ENCODE measurements at places on chromosomes 3 and 15. TPM values are rescaled to one million over a fixed set of nuclear protein-coding genes. Genes with fewer than 3 reads are reported as not detected.

DNA sequence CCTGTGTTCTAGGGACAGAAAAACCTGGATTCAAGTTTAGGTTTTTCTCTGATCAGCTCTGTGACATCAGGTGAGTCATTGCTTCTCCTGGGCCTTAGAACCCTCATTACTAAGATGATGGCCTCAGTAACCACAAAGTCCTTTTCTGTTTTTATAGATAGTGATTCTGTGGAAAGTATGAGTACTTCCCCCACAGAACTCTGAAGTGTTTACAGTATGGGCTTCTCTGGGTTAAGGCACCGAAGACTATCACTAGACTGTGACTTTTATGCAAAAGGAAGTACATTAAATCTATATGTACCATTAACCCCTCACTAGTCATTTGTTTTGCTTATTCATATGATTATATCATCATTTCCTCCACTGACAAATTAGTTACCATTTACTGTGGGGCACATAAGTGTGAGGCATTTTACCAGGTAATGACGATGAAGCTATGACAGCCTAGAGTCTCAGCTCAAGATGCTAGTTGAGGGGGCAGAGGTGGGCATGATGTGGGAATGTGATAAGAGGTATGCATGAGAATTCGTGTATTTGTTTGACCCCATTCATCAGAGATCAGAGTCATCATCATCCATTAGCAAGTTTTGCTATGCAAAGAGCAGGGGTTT lies 15.0 kb upstream of the RORA start:
- H3K27ac ChIP-seq, result no peak overlapping the region
- H3K4me1 ChIP-seq, result peaks cover 3% of the 10 kb centered on the region
- no peaks in the 10 kb centered on the region for H3K36me3 ChIP-seq
- H3K4me3 ChIP-seq, result no peak overlapping the region

Gene CPLX3
- not detected for total RNA-seq

GRCh38 chr3:179526482-179526881 lies 36.2 kb upstream of the ACTL6A start:
- peaks cover 8% of the 10 kb centered on the region for H3K36me3 ChIP-seq
- no peak overlapping the region for H3K27ac ChIP-seq
- H3K27me3 ChIP-seq, result no peaks in the 10 kb centered on the region
- no peak overlapping the region for H3K4me3 ChIP-seq
- no peak for DNase-seq
- peaks cover 8% of the 10 kb centered on the region for H3K4me1 ChIP-seq

DNA sequence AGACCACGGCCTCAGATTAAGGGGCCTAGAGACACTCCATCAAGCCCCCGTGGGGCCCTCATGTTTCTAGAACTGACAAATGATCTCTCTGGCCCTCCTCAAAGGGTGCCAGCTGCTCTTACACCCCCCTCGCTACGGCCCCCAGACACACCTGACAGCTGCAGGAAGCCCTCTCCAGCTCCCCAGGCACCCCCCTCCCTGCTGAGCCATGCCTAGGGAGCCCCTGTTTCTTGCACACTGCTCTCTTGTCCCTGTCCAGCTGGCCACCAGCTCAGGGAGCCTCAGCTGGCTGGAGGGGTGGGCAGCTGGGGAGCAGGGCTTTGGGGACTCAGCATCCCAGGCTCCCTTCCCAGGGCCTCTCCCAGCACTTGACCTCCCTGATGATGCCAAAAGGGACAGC lies 14.8 kb downstream of the TNK2 start:
- DNase-seq, result no peak
- no peak overlapping the region for H3K4me3 ChIP-seq
- H3K27me3 ChIP-seq, result no peaks in the 10 kb centered on the region
- no peaks in the 10 kb centered on the region for H3K36me3 ChIP-seq
- no peak overlapping the region for H3K27ac ChIP-seq
- H3K4me1 ChIP-seq, result peaks cover 3% of the 10 kb centered on the region

Gene TEX55
- total RNA-seq, result not detected

GRCh38 chr3:119894195-119894594 lies 112.3 kb downstream of the NR1I2 start:
- DNase-seq, result no peak
- no peaks in the 10 kb centered on the region for H3K4me1 ChIP-seq
- H3K27ac ChIP-seq, result no peak overlapping the region

DNA sequence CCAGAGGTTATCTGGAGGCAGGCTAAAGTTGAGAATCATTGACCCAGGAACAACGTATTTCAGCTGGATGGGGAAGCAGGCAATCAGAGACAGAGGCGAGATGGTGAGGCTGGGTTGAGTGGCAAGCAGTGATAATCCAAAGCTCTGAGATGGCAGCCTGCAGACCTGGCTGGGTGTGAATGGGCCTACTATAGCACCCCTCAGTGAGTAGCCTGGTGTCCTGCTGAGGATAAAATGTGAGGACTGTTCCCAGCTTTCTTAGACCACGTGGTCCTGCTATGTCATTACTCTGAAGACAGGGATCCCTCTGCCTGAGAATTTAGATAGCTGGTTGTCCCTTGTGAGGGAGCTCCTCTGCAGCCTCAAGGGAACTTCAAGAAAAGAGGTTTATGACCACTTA lies 141.5 kb downstream of the ARPP21 start:
- H3K27ac ChIP-seq, result no peak overlapping the region
- no peak for DNase-seq
- H3K36me3 ChIP-seq, result no peaks in the 10 kb centered on the region
- no peak overlapping the region for H3K4me3 ChIP-seq

DNA sequence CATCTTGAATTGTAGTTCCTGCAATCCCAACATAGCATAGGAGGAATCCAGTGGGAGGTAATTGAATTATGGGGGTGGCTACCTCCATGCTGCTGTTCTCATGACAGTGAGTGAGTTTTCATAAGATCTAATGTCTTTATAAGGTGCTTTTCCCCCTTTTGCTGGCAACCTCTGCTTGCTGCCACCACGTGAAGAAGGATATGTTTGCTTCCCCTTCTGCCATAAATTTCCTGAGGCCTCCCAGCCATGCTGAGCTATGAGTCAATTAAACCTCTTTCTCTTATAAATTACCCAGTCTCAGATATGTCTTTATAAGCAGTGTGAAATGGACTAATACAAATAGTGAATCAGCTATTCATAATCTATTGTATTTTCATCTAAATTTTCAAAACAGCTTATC lies 537.3 kb downstream of the EPHA3 start:
- DNase-seq, result no peak
- no peaks in the 10 kb centered on the region for H3K27me3 ChIP-seq
- H3K36me3 ChIP-seq, result no peaks in the 10 kb centered on the region
- H3K4me3 ChIP-seq, result no peak overlapping the region
- H3K4me1 ChIP-seq, result no peaks in the 10 kb centered on the region
- H3K27ac ChIP-seq, result no peak overlapping the region

- H3K36me3 ChIP-seq, result no peaks in the 10 kb centered on the region
- no peak overlapping the region for H3K4me3 ChIP-seq
- H3K27ac ChIP-seq, result no peak overlapping the region
- H3K4me1 ChIP-seq, result no peaks in the 10 kb centered on the region
- DNase-seq, result peak; percentile 12
Measured at GRCh38 chr15:69795601-69796000, 302.1 kb downstream of the TLE3 start.

Gene PEX5L
- 1.4 TPM for total RNA-seq

Gene TTLL13
- not detected for total RNA-seq

DNA sequence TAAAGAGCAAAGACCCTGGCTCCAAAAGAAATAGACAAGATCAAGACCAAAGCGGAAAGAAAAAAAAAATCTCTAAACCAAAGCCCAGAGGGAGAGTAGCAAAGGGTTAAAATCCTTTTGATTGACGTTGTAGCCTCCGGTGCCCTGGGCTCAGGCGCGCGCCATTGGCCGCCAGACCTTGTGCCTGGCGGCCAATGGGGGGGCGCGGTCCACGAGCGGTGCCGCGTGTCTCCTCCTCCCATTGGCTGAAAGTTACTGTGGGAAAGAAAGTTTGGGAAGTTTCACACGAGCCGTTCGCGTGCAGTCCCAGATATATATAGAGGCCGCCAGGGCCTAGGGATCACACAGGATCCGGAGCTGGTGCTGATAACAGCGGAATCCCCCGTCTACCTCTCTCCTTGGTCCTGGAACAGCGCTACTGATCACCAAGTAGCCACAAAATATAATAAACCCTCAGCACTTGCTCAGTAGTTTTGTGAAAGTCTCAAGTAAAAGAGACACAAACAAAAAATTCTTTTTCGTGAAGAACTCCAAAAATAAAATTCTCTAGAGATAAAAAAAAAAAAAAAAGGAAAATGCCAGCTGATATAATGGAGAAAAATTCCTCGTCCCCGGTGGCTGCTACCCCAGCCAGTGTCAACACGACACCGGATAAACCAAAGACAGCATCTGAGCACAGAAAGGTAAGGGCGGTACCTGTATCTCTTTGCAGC lies at the start of gene HES1:
Gene HES1, plus strand, starts transcription at position 343 of the 713 bp plus-strand sequence. Its CDS starts 233 bp downstream, at position 576.
- no peak within 1 kb of the TSS for H3K27ac ChIP-seq
- H3K36me3 ChIP-seq, result peaks cover 16% of the 10 kb centered on the region

GRCh38 chr15:57421110-57421509 lies 44.8 kb downstream of the CGNL1 start:
- no peak overlapping the region for H3K4me3 ChIP-seq
- no peak for DNase-seq
- H3K27ac ChIP-seq, result no peak overlapping the region
- no peaks in the 10 kb centered on the region for H3K27me3 ChIP-seq
- peaks cover 15% of the 10 kb centered on the region for H3K36me3 ChIP-seq

DNA sequence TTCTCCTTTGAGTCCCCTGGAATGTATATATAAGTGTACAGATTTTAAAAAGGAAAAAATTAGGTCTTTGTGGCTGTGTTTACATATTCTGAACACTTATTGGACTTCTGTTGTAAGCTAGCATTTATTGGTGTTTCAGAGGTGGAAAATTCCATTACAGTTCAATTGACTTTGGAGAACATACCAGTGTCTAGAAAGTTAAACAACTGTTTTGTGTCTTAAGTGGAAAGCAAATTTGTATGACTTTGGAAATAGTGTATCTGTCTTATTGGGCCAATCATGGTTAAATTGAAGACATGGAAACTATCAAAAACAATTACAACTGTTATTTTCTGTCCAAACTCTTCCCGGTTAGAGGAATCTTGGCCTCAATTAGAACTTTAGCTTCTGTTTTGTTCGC lies 265.0 kb upstream of the C2CD4B start:
- DNase-seq, result no peak
- peaks cover 2% of the 10 kb centered on the region for H3K4me1 ChIP-seq
- H3K27me3 ChIP-seq, result no peaks in the 10 kb centered on the region

- no peak for DNase-seq
- no peaks in the 10 kb centered on the region for H3K27me3 ChIP-seq
- H3K27ac ChIP-seq, result no peak within 1 kb of the TSS
- no peak within 1 kb of the TSS for H3K4me3 ChIP-seq
- no peaks in the 10 kb centered on the region for H3K36me3 ChIP-seq
Measured at GRCh38 chr3:58536501-58537411, at the start of gene ACOX2. TSS of gene ACOX2 (minus strand) at chr3:58537190. CDS start at chr3:58535106, 2,084 bp downstream.

DNA sequence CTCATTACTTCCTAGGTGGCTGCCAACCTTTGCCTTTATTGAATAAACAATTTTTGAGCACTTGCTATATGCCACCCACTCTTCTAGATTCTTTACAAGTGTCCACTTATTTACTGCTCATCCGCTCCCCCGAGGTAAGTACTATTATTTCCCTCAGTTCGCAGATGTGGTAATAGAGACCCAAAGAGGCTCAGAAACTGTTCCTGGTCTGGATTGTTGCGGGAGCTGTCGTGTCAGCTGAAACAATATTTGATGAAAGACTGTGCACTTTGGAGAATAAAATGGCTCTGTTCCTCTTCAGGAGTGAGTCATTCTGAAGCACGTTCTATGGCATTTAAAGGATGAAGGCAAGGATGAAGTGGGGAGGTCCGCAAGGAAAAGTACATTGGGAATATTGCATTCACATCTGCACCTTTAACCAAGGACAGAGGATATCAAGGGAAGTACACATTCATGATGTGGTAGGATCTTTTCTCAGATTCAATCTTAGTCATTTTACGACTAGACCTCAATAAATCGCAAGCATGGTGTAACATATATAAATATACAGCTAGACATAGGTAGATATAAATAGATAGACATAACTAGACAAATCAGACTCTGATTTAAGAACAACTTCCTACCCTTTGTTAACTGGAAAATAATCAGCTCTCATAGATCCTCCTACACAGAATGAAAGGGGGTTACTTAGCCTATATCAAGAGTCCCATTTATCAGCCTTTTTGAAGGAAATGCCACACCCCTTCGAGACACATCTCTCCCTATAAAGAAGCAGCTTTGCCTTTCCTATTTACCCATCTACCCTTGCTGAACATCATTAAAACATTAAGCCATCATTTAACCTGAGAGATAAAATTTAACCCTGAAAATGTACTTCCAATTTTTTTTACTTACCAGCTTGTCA lies 70.3 kb downstream of the RORA start:
- H3K4me1 ChIP-seq, result peaks cover 2% of the 10 kb centered on the region
- H3K4me3 ChIP-seq, result no peak overlapping the region
- DNase-seq, result no peak
- no peaks in the 10 kb centered on the region for H3K36me3 ChIP-seq
- H3K27me3 ChIP-seq, result no peaks in the 10 kb centered on the region

DNA sequence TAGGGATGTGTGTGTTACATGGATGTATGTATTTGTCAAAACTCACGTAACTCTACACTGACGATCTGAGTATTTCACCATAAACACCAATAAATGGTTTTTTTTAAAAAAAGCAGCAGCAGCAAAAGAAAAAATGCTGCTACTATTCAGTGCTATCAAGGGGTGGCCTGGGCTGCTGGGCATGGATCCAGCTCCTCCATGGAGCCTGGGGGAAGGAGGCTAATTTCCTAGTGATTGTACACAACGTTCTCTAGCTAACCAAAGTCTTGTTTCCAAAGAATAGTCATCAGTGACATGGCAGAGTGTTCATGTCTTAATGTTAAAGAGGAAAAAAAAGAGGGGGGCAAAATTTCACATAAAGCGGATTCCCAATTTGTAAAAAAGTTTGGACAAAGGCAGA lies 29.0 kb downstream of the POMGNT2 start:
- no peaks in the 10 kb centered on the region for H3K4me1 ChIP-seq
- H3K27ac ChIP-seq, result no peak overlapping the region
- H3K4me3 ChIP-seq, result no peak overlapping the region

All from H9 (cell line).